ENCODE measurements at places on chromosomes 12 and 14.

- no peak for DNase-seq
Observed at GRCh38 chr12:63093084-63093483, 57.9 kb downstream of the AVPR1A start.

- DNase-seq = no peak
Observed at GRCh38 chr14:23137192-23137812, 18.2 kb upstream of the CEBPE start.

DNA sequence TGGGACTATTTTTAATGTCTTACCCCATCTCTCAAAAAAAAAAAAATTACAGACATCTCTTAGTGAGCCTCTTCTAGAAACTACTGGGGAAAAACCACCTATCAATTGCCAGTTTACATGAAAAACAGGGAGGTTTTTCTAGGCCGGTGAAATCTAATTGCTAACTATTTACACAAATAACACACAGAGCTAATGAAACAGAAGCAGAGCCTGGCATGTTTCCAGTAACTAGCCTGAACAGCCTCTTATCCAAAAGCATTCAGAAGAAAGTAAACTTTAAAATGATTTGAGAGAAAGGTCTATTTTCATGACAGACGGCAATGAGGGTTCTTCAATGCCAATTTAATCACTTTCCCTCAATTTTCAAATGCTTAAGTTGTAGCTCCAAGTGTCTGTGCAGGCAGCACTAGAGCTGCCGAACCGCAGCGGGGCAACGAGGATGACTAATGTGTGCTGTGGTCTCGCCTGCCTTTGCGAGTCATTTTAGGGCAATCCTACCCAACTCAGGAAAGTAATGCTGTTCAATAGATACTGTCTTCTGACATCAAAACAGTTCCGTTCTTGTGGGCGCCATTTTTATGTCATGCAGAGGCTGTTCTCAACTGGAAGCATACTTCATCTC, 84.6 kb downstream of the SETD3 start:
- no peak for DNase-seq

- no peak for DNase-seq
Observed at GRCh38 chr12:10409392-10409791, at the start of gene KLRC4. Gene KLRC4, minus strand, starts transcription at chr12:10409757. Its CDS starts 182 bp downstream, at chr12:10409575.

DNA sequence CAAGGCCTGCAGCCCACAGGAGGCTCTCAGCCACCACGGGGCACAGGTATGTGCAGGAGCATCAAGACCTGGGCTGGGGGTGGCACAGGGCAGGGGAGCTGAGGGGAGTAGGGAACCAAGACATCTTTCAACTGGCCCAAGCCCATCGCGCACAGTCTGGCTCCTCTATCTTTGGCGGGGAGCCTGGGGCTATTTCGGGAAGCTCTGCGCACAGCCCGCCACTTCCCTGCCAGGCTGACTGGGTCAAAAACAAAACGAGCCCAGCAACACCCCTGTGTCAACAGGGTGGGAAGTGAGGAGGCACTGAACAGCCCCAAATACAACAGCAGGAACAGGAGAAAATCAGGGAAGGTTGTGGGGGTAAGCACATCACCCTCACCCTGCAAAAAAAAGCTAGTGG, 83.9 kb downstream of the ARL6IP4 start:
- no peak for DNase-seq

- no peak for DNase-seq
Observed at GRCh38 chr14:48944809-48945208, 641.4 kb downstream of the RPS29 start.

- no peak for DNase-seq
Observed at GRCh38 chr12:66047411-66048021, 83.0 kb downstream of the LLPH start.

DNA sequence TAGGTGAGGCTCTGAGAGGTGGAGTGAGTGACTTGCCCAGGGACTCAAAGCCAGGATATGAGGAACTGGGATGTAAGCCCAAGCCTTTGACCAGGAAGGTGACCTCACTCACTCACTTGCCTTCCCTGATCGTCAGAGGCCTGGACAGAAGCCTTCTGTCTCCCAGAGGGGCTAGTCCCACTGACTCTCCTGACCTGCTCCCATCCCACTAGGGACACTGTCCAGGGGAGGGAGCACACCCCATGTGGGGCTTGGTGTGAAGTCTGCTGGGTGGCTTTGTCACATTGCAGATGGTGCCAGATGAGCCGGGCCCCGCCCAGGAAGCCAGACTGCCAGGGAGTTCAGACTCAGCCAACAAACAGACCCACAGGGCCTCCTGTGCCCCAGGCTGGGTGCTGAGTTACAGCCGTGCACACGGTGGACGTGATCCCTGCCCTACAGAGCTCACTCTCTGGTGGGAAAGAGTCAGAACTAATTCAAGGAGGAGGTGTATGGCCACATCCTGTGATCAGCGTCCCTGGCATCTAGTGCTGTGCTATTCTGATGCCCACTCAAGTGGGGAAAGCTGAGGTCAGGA, 28.3 kb downstream of the MMAB start:
- no peak for DNase-seq

- no peak for DNase-seq
Observed at GRCh38 chr14:66104486-66104885, 381.7 kb upstream of the CCDC196 start.

- no peak for DNase-seq
Observed at GRCh38 chr12:109443794-109444193, 33.3 kb downstream of the KCTD10 start.

DNA sequence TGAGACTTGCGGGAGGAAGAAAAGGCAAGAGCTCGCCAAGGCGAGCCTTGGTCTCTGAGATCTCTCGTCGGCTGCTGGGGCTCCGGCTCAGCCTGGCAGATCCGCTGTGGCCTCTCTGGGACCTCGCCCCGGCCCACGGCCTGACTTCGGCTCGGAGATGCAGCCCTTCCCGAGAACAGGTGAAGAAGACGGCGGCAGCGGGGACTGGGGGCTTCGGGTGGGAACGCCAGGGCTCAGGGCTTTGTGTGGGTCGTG, 6.0 kb upstream of the HOXC9 start:
- DNase-seq = no peak

GRCh38 chr14:22797017-22797917, 18.0 kb downstream of the SLC7A7 start:
- DNase-seq = no peak

DNA sequence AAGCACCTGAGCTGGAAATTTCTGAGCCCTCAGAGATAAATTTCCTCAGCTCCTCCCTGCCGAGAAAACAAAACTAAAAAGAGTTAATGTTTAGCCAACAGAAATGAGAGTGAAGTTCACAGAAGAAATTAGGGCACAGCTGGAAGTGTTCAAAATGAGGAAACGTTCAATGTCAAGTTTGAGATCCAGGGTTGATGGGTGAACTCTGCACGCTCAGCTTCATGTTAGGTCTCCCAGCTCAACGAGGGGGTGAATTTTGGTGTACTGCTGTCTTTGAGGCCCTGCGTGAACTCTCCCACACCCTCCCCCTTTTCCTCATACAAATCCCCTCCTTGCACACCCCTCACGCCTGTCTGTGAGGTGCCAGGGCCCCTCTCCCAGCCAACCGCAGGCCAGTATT, 13.3 kb upstream of the OAS3 start:
- DNase-seq = no peak

GRCh38 chr14:105305345-105305744, 4.5 kb upstream of the BRF1 start:
- DNase-seq = no peak

DNA sequence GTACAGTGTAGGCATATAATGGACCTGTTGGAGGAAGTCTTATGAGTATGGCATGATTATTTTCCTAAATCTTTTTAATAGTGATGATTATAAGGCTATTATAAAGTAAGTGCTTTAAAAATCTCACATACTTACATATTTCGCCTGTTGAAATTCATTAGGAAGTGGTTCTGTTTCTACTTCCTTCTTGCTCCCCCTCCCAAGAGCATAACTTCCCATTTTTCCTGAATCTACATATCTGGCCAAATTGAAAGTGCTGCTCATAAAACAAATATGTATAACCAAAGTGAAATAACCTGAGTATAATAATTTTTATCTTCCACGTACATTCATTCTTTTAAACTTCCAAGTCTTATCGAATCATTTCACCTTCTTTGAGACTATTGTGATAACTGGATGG, 455.6 kb upstream of the SEL1L start:
- DNase-seq = no peak

- no peak for DNase-seq
Observed at GRCh38 chr12:112130441-112130998, 5.2 kb downstream of the TRAFD1 start.

GRCh38 chr12:81150382-81150781, 72.5 kb downstream of the ACSS3 start:
- no peak for DNase-seq

DNA sequence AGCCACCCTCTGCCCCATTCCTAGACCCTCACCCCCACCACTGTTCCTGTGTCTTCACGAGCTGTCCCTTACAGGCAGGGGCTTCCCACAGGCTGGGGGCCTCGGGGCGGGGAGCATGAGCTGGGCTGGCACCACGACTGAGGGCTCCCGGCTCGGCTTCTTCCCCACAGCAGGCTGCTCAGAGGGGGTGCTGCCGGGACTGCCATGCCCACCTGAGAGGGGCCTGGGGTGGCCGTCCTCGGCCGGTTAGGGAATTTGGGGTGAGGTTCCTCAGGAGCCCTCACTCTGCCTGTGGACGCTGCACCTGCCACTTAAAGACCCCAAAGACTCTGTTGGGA, 6.8 kb downstream of the SLC25A47 start:
- DNase-seq = no peak

- no peak for DNase-seq
Observed at GRCh38 chr12:13499008-13499407, 302.5 kb downstream of the EMP1 start.

DNA sequence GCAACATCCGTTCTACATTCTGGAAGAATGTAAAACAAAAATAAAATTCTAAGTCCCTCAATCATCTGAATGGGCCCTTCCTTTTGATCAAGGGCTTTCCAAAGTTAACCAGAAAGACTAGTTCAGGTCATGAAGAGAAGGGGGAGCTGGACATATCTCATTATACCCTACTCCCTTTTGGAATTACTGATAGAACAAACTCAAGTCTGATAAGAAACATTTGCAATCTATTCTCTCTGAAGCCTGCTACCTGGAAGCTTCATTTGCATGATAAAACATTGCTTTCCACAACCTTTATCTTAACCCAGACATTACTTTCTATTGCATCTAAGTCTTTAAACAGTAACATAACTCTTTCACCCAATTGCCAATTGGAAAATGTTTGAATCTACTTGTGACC, 8.3 kb upstream of the ACSM4 start:
- DNase-seq = no peak

DNA sequence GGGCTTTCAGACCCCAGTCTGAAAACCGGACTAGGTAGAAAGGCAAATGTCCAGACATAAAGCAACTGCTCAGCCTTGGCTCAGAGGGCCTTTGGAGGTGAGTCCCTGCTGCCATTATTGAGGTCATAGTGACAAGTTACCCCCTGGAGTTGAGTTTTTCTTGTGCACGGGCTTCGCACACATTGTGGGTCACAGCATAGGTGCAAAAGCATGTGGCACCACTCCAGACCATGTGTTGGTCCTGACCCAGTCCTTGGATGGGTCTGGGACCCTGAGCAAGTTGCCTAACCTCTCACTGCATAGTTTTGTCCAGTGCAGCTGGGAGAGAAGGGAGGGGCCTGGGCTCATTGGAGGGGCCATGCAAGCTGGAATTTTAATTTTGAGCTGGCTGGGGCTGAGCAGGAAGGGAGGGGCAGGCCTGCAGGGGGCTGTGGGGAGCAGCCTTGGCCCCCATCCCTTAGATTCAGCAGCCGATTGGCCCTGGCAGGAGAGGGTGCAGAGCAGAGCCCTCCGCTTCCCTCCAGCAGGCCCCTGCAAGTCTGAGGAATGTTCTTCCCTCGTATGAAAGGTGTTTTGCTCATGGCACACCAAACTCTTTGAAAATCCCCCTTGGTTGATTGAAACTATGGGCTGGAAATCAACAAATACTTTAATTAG, 4.2 kb upstream of the KRT5 start:
- no peak for DNase-seq
